ENCODE measurements at places on chromosomes 7 and 10.

GRCh38 chr10:118035354-118036005, 11.3 kb downstream of the RAB11FIP2 start:
- DNase-seq: no peak

DNA sequence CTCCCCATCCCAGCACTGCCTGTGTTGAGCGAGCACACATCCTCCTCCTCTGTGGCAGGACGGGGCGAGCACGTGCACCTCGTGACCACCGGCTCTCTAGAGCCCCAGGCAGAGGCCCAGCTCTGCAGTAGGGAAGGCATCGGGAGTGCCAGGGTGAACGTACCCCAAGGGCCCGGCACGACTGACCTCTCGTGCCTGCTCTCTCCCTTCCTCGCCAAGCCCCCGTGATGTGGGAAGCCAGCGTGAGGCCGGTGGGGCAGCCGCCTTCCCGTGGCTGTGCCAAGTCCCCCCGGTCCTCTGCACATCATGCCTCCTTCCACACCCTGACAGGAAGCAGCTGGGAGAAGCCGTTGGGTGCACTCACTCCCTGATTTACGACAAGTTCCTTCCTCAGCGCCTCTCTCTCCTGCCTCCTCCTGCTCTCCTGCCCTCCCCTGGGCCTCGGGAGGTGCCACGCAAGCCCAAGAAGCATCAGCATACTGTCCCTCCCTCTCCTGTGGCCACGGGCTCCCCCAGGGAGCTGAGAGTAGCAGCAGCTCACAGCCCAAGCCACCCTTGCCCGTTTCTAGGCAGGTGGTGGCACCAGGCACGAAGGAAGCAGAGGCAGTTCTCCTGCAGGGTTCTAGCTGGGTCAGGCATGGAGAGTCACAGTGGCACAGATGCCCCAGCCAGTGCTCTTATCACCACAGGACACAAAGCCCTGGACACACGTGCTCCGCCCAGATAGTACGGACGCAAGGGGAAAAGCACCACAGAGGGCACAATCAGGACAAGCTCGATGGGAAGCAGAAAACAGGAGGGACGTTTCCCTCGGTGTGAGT, 47.0 kb downstream of the AMZ1 start:
- no peak for DNase-seq

GRCh38 chr7:78601728-78602127, 803.2 kb downstream of the PHTF2 start:
- DNase-seq: no peak

DNA sequence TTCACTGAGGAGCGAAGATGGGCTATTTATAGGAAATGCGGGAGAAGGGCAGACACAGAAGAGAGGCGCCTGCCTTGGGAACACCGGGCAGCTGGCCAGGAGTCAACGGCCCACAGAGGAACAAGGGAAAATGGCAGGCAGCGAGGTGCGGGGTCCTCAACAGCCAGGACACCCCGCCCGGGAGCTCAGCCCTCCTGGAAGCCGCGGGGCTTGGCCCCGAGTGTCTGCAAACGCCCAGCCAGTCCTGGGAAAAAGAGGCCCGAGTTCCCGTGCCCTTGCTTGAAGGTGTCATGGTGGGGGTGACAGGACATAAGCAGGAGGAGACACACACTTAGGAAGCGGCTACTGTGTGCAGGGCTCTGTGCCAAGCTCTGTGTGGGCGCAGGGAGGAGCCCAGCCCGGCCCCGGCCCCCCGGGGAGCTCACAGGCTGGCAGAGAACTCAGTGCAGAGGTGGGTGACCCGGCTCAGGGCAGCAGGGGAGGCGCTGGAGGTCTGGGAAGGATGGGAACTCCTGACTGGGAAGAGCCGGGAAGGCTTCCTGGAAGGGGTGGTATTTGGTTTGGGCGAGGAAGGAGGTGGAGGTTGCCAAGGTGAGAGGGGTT, 79.9 kb downstream of the ELFN1 start:
- DNase-seq: no peak

- DNase-seq: no peak
Observed at GRCh38 chr10:117500456-117500855, 42.1 kb upstream of the EMX2 start.

GRCh38 chr10:32964270-32964669, 6.2 kb upstream of the ITGB1 start:
- no peak for DNase-seq

GRCh38 chr7:77806425-77806824, 7.9 kb downstream of the PHTF2 start:
- no peak for DNase-seq

DNA sequence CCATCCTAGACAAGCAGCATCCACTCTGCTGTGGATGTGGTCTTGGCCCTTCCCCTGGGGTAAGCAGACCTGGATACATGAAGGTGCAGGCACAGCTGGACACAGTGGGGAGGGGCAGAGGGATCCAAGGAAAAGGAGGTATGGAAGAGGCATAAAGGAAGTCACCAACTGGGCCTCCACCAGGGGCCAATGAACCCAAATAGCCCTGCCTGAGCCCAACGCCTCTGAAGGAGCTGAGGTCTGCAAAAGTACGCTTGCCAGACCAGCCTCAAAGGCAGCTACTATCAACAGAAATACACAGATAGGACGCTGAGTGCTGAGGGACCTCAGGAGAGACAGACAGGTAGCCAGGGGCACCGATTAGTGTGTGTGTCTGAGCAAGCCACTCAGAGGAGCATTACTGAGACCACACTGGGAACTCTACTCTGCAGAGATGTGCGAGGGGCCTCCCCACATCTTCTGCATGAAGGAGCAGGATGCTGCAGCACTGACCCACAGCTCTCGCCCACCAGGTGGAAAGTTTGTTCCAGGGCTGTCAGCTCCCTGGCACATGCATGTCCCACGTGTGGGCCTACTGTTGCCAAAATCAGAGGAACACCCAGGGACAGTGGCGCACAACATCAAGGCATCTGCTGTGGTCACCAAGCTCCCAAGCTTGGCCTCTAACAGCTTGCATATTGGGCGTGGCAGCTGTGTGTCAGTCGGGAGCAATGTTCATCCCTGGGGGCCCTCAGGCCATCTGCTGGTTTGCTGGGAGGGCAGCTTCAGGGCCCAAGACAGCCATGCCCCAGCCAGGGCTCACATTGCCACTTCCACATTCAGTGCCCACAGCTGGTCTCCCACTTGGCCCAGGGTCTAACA, 40.0 kb downstream of the MKI67 start:
- DNase-seq: no peak

DNA sequence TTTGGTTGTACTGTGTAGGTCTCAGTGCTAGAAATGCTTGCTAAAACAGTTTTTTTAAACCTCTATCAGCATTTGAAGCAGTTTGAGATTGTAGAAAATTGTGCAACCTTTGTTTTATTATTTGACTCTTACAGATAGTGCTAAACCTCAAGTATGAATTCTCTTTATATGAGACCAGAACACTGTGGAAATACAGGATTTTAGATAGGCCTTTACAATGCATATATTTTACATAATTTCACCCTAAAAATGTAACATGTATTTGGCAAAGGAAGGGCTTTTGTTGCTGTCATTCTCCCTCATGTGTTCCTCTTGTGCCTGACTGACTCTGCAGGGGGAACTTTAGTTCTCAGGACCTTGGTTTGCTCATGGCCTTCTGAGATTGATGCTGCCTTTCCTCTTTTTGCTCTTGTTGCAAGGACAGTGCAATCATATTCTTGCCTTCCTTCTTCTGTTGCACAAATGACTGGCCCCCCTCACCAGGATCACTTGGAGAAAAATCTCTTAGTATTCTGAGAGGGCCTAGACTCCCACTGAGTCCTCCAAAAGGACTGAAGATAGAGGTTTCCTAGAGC, 188.7 kb downstream of the PPP1R9A start:
- no peak for DNase-seq

DNA sequence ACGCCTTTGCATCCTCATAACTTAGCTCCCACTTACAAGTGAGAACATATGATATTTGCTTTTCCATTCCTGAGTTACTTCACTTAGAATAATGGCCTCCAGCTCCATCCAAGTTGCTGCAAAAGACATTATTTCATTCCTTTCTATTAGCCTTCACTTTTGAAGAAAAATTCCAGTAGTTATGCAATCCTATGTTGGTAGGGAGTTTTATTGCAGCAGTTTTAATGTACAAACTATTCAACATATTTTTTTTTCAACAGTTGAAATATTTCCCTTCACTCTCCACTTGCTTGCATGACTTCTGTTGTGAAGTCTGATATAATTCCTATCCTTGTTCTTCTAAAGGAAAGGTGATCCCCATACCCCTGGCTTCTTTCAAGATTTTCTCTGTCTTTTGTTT, 27.3 kb upstream of the ARHGAP22 start:
- DNase-seq: no peak

DNA sequence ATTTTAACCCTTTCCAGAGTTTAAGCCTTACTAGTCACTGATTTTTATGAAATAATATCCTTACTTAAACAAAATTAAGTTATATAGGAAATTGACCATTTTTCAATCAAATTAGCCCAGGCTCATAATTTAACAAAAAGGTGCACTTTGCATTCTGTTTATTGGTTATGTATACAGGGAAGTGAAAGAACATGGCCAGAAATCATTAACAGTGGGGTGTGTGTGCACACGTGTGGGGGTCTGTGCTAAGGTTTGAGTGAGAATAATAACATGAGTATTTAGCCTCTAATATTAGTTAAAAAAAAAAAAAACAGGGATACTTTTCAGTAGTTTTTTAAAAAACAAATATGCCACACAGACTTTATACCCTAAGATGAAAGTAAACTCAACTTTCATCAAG, 510.5 kb upstream of the PFKP start:
- DNase-seq: no peak

GRCh38 chr10:56585447-56586171, 224.6 kb upstream of the ZWINT start:
- no peak for DNase-seq

GRCh38 chr7:76047811-76048667, at the start of the genes MDH2 and STYXL1:
Gene MDH2 (plus strand): TSS chr7:76048106. CDS start chr7:76048161, 55 bp downstream.
Gene STYXL1 (minus strand): TSS chr7:76048000. CDS start chr7:76030523, 17,477 bp downstream.
- peak; percentile 75 for DNase-seq

GRCh38 chr10:102435529-102436233, 3.3 kb upstream of the CUEDC2 start:
- DNase-seq: no peak

GRCh38 chr10:131896403-131896802, 4.4 kb upstream of the PPP2R2D start:
- DNase-seq: no peak

GRCh38 chr10:124003481-124003870, 89.9 kb downstream of the CHST15 start:
- DNase-seq: no peak

GRCh38 chr10:119945805-119946204, 53.3 kb downstream of the SEC23IP start:
- no peak for DNase-seq

DNA sequence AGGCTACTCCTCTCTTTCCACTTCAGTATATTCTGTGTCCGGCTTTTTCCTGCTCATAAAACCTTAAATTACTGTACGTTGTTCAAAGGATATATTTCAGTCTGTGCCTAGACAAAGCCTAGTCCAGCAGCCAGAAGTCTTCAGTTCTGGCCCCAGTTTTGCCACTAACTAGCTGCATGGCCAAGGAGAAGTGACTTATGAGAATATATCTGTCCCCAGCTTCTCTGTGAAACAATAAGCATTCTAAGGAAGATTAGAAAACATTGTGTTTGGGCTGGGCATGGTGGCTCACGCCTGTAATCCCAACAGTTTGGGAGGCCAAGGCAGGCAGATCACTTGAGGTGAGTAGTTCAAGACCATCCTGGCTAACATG, 105.0 kb upstream of the HDAC9 start:
- DNase-seq: no peak

DNA sequence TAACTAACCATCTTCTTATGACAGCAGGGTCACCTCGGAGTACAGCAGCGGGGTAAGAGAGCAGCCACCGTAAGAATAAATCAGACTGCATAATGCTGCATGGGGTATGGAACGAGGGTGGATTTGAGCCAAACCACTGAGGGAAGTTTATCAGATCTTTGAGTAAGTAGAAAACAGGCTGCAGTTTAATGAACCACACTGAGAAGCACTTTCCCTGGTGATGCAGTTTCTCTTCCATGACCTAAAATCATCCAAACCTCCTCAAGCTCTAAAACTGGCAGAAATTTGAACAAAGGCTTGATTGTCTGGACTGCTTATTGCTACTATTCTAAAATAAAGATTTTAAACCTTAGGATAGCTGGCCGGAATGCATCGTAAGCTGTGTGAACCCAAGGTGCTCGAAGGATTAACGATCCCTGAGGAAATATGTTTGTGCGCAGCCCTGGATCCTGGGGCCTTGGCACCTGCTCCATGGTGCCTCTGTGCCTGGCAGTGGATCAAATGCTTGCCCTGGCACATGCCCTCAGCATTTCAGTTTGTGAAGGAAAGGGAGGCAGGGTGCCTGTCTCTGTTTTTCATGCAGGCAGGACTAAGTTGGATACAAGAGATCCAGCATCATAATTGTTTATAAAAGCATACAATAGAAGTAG, 322.7 kb downstream of the LHFPL3 start:
- no peak for DNase-seq

DNA sequence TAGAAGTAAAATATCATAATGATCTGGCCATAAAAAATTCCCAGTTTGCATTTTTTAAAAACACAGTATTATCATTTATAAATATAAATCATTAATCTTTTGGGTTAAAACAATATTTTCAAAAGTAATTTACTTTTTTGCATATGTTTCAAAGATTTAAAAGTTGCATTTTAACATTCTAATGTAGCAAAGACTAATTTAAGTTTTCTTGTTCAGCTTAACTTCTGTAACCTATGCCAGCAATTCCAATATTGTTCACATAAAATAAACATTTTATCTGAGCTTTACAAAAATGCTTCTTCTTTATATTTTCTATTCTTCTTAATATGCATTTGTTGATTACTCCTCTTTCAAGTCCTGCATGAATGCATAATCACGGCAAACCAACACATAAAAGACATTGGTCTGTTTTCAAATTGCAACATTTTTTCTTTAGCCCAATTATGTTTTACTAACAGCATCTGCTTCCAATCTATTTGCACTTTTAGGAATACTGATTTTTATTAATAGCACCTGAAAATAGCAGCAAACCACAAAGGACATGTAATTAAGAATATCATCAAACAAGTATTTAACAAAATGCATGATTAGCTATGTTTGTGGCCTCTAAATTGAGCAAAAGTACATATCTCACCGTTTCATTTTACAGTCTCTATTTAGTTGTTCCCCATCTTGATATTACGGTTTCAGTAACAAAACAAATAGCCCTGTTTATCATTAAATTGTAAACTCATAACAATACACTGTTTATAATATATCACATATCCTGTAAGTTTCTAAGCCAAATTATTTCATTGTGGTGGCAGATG, 286.9 kb upstream of the NFE2L3 start:
- no peak for DNase-seq

DNA sequence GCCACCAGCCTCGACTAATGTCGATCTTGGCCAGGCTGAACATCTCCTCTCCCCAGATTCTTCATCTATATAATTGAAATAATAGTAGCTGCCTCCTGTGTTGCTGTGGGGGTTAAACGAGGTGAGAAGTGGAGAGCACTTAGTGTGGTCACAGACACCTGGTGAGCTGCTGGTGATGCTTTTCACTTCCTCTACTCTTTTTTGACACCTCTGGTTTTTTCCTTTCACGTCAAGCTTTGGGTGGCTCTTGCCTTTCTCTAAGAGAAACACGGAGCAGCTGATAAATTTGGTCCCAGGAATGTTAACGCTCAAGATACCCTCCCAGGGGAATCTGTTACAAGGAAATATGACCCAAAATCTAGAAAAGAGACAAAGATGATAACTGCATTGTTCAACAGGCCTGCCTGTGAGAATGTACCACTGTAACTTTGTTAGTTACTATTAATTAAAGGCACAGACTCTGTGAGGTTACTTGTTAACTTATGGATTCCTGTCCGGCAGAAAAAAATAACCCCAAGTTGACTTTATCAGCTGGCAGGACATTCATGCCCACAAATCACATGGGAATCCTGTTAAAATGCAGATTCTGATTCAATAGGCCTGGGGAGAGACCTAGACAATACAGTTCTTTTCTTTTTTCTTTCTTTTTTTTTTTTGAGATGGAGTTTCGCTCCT, 9.5 kb upstream of the NPFFR1 start:
- DNase-seq: no peak

GRCh38 chr7:17677408-17677807, 262.9 kb downstream of the SNX13 start:
- DNase-seq: no peak
